Naive thymus-derived CD4-positive, alpha-beta T cell (primary cell): ENCODE measurements at places on chromosomes 5 and 9. TPM values are rescaled to one million over a fixed set of nuclear protein-coding genes. Genes with fewer than 3 reads are reported as not detected.

RASGRF2 gene
- total RNA-seq = 38.7 TPM

BTNL3 gene
- not detected for total RNA-seq

GOLGA1 gene
- 37.8 TPM for total RNA-seq

GABRP gene
- total RNA-seq = not detected in 2 replicates

MED7 gene
- 9.2 TPM for total RNA-seq

PRLR gene
- 0.03 TPM for total RNA-seq

TAF11L3 gene
- not detected in 2 replicates for total RNA-seq

TIMD4 gene
- total RNA-seq = 8.5 TPM

DNA sequence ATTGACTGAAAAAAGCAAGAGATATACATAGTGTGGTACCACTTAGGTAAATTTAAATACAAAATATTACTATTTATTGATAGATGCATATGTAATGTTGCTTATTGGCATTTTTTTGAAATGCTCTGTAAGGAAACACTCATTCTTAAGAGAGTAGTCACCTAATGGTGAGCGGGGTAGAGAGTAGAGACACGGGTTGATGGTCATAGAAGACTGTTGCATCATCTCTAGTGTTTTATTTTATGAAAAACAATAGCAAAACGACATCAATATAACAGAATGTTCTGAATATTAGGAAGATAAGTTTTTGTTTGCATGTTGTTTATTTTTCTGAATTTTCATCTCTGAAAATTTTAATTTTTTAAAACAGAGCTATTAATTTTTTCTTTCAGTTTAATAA lies 4.0 kb downstream of the SRP19 start:
- no peak overlapping the region for H3K27ac ChIP-seq
- H3K4me1 ChIP-seq = peaks cover 19% of the 10 kb centered on the region
- no peak for DNase-seq
- H3K4me3 ChIP-seq = no peak overlapping the region
- H3K27me3 ChIP-seq = no peaks in the 10 kb centered on the region

- no peaks in the 10 kb centered on the region for H3K4me1 ChIP-seq
- no peak overlapping the region for H3K4me3 ChIP-seq
- no peak for DNase-seq
- H3K27me3 ChIP-seq = no peaks in the 10 kb centered on the region
- H3K36me3 ChIP-seq = no peaks in the 10 kb centered on the region
Observed at GRCh38 chr5:35356725-35357124, 126.4 kb upstream of the PRLR start.

- H3K4me3 ChIP-seq = peak overlapping the region; percentile 56
- H3K36me3 ChIP-seq = no peaks in the 10 kb centered on the region
- DNase-seq = peak; percentile 44
- peak overlapping the region; percentile 96 for H3K27ac ChIP-seq
- peaks cover 22% of the 10 kb centered on the region for H3K4me1 ChIP-seq
Observed at GRCh38 chr5:32531885-32532520, 53.4 kb upstream of the SUB1 start.

GRCh38 chr9:76893395-76893932 lies 12.4 kb downstream of the PRUNE2 start:
- H3K36me3 ChIP-seq = no peaks in the 10 kb centered on the region
- no peak for DNase-seq

DNA sequence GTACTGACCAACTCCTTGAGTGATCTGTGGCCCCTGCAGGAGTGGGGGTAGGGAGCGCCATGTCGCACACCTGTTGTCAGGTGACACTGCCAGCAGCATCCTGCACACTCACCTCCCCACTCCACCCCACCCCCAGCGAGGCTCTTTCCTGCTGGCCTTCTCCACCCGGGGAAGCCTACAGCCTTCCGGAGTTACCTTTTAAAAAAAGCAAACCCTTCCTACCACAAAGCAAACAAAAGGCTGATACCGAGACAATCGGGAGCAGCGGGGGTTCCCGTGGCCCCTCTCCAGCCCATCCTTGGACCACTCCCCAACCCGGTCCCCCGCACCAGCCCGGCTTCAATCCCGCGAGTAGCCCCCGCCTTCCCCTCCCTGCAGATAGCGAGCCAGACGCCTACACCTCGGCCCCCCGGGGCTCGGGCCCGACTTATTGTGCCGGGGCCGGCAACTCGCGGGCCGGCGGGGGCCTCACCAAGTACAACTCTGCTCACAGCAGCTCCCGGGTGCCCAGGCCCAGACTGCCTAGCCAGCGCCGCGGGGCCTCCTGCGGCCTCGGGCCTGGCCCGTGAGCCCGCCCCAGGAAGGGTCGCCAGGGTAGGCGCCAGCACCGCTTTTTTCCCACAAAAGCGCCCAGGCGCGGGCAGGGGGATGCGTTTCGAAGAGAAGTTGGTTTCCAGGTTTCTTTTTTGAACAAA lies 724 bp downstream of the MACROH2A1 start:
- H3K27ac ChIP-seq = peak overlapping the region; percentile 75
- peak overlapping the region; percentile 66 for H3K4me3 ChIP-seq
- H3K36me3 ChIP-seq = no peaks in the 10 kb centered on the region
- H3K27me3 ChIP-seq = no peaks in the 10 kb centered on the region

DNA sequence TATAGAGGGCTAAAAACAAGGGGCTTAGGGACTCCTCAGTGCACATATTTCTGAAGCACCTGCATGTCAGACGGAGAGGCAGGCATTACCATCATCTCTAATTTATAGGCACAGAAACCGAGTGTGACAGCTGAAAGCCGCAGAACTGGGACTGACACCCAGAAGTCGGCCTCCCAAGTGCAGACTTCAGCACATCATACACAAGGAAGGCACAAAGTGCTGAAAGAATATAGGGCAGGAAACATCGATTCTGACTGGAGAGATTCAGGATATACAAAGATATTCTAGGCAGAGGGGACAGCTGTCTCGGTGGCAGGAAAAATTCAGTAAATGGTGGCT lies 11.2 kb downstream of the MRPS27 start:
- peaks cover 3% of the 10 kb centered on the region for H3K4me1 ChIP-seq
- H3K27me3 ChIP-seq = no peaks in the 10 kb centered on the region
- peaks cover 3% of the 10 kb centered on the region for H3K36me3 ChIP-seq
- H3K4me3 ChIP-seq = no peak overlapping the region
- peak overlapping the region; percentile 58 for H3K27ac ChIP-seq
- no peak for DNase-seq

- H3K27ac ChIP-seq = no peak overlapping the region
- H3K27me3 ChIP-seq = no peaks in the 10 kb centered on the region
- H3K4me3 ChIP-seq = no peak overlapping the region
Observed at GRCh38 chr5:52759331-52759730, 28.4 kb upstream of the ITGA1 start.

GRCh38 chr9:92055624-92056023 lies 59.6 kb downstream of the SPTLC1 start:
- H3K27ac ChIP-seq = no peak overlapping the region
- no peak overlapping the region for H3K4me3 ChIP-seq
- peaks cover 8% of the 10 kb centered on the region for H3K36me3 ChIP-seq
- H3K27me3 ChIP-seq = no peaks in the 10 kb centered on the region
- H3K4me1 ChIP-seq = no peaks in the 10 kb centered on the region
- DNase-seq = no peak

- DNase-seq = no peak
- H3K4me1 ChIP-seq = no peaks in the 10 kb centered on the region
- H3K27me3 ChIP-seq = no peaks in the 10 kb centered on the region
- H3K36me3 ChIP-seq = no peaks in the 10 kb centered on the region
Observed at GRCh38 chr5:44389090-44389822, at the start of gene FGF10. Gene FGF10, minus strand, starts transcription at chr5:44389420. Its CDS starts 738 bp downstream, at chr5:44388682.

DNA sequence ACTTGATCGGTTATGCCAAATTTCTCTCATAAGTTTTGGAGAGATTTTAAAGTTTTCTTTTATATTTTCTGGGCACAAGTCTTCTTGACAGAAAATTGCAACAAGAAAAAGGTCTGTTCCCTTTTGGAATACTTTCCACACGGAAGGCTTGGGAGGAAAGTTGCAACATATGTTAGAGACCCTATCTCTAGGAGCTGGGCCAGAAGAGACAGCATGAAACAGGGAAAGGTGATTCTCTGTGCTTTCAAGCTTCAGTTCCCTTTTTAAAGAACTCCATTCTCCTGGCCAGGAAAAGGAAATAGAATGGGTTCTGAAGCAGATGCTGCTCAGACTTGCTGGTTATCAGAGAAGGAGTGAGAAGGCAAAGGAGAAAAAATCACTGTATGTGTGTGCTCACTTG lies 368.3 kb downstream of the SPATA31D1 start:
- H3K4me1 ChIP-seq = no peaks in the 10 kb centered on the region
- H3K4me3 ChIP-seq = no peak overlapping the region
- H3K27me3 ChIP-seq = no peaks in the 10 kb centered on the region

DNA sequence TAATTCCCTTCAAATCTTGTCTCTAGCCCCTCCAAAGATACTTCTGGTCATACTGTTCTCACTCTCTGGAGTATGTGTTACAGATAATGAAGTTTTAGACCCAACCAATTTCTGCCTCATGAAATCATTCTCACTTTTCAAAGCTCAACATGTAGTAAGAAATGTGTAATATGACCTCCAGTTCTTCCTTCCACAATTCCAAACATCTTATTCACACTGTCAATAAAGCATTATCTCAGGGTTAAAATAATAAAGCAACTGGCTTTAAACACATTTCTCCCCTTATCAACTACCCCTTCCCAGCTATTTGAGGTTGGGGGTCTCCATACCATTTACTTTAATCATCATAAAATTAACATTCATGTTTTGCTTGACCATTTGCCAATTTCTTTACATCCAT lies 654.1 kb downstream of the RAB3C start:
- H3K27me3 ChIP-seq = no peaks in the 10 kb centered on the region
- H3K27ac ChIP-seq = no peak overlapping the region
- no peaks in the 10 kb centered on the region for H3K36me3 ChIP-seq

- H3K4me3 ChIP-seq = no peak overlapping the region
- DNase-seq = no peak
- no peaks in the 10 kb centered on the region for H3K4me1 ChIP-seq
- H3K27ac ChIP-seq = no peak overlapping the region
Observed at GRCh38 chr9:98310752-98311392, 55.4 kb upstream of the TBC1D2 start.

GRCh38 chr5:31397926-31398557 lies 133.9 kb downstream of the DROSHA start:
- no peaks in the 10 kb centered on the region for H3K27me3 ChIP-seq
- no peak for DNase-seq
- no peaks in the 10 kb centered on the region for H3K36me3 ChIP-seq
- no peak overlapping the region for H3K27ac ChIP-seq
- no peaks in the 10 kb centered on the region for H3K4me1 ChIP-seq
- H3K4me3 ChIP-seq = no peak overlapping the region
